Stimulated activated CD4-positive, alpha-beta T cell treated with anti-CD3 and anti-CD28 coated beads, Interleukin-15, amount 100 ng/mL, for 1 hour (primary cell): ENCODE measurements at places on chromosomes 11 and 22.

GRCh38 chr11:35344681-35345574, 74.4 kb downstream of the SLC1A2 start:
- no peak for DNase-seq

GRCh38 chr11:60836866-60837515, 4.9 kb upstream of the CCDC86 start:
- DNase-seq = no peak

- peak; percentile 79 for DNase-seq
Observed at GRCh38 chr11:73982595-73982989, at the start of gene UCP2. UCP2 (minus strand) TSS chr11:73982843; CDS start chr11:73978378, 4,465 bp downstream.

DNA sequence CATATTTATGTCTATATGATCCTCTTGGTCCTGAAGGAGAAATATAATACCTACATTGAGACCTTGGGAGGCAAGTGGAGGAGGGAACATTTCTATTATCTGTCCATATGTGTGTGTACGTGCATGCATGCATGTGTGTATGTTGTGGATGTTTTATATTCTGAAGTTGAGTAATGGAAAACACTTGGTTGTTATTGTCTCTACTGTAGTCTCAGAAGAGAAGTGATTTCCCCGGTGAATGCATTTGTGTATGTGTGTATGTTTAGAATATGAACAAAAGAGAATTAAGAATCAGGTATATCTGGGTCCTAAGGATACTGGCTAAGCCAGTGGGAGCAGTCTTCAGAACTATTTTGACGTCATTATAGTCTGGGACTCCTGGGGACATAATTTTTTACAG, at the start of gene OR52N1:
OR52N1 (minus strand) TSS at position 101 of the 400 bp plus-strand sequence. CDS start 2,449 bp downstream, outside the sequence.
- no peak for DNase-seq

GRCh38 chr11:2789331-2789730, 89.5 kb upstream of the KCNQ1OT1 start:
- no peak for DNase-seq

DNA sequence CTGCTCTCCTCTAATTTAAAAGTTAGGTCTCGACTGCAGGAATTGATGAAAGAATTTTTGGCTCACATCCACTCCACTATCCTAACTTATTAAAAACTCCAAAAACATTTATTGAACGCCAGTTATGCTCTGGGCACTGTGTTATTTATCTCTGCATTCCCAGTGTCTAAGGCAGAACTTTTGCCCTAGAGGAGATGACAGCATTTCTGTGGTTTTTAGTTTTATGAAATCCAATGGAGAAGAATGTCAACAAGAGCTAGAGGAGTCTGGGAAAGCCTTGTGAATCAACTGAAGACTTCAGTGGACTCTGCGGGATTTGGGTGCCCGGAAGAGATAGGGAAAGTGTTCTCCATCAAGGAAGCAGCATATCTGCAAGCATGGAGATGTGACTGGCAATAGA, 217.0 kb upstream of the PGR start:
- DNase-seq = no peak

DNA sequence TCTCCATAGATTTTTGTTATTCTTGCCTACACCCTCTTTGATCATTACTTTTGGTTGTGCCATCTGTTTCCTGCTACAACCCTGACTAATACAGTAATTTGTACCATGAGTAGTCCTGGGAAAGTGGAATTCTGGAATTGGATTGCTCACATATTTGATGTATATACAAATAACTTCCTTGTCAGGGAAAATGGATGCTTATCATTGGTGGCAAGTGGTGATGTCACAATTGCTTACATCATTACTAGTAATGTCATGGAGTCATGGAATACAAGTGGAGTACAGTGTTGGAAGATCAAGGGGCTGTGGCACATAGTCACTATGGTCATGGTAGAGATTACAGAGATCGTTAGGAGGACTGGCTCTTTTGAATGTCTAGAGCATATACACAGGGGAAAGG, 24.4 kb downstream of the AASDHPPT start:
- no peak for DNase-seq

DNA sequence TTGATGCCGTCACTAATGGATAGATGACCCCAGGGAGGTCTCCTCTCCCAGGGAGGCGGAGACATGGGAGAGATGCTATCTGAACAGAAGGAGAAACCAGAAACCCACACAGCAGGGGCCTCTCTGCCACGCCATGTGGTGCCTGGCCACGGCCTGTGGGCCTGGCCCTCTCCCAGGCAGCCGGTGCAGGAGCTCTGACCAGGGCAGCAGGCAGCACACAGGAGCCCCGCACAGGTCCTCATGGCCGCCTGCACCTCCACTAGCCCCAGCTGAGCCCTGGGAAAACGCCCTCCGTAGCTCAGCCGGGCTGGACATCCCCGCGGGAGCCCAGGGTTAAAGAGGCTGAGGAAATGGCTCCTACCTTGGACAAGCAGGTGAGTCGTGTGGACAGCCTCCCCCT, 19.8 kb downstream of the IGSF9B start:
- DNase-seq = no peak

- no peak for DNase-seq
Observed at GRCh38 chr11:107619926-107620325, 29.0 kb downstream of the ELMOD1 start.
